NCI-H1694 (cell line): ENCODE measurements at places on chromosomes 7 and 10.
A peak's percentile ranks its signal among the peaks of the same experiment; 100 is the strongest.

GRCh38 chr10:132226586-132227405 is 40.0 kb downstream of the DPYSL4 start:
- no peak for DNase-seq

DNA sequence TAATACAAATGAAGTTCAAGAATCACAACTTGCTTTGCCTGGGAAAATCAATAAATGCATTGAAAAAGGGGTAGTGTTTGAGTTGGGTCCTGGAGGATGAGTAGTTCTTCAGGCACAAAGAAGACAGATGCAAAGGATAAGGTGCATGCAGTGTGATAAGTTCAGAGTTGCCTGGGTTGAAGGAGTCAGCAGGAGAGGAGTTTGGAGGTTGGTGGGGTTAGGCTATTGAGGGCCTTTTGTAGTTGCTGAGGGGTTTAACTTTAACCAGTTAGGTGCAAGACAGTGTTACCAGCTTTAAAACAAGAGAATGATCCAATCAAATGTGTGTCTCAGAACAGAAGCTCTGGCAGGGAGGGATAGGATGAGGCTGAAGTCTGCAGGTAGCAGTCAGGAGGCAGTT is 44.3 kb upstream of the GLCCI1 start:
- no peak for DNase-seq

- no peak for DNase-seq
Observed at GRCh38 chr10:33335551-33335800, 1.0 kb upstream of the NRP1 start.

DNA sequence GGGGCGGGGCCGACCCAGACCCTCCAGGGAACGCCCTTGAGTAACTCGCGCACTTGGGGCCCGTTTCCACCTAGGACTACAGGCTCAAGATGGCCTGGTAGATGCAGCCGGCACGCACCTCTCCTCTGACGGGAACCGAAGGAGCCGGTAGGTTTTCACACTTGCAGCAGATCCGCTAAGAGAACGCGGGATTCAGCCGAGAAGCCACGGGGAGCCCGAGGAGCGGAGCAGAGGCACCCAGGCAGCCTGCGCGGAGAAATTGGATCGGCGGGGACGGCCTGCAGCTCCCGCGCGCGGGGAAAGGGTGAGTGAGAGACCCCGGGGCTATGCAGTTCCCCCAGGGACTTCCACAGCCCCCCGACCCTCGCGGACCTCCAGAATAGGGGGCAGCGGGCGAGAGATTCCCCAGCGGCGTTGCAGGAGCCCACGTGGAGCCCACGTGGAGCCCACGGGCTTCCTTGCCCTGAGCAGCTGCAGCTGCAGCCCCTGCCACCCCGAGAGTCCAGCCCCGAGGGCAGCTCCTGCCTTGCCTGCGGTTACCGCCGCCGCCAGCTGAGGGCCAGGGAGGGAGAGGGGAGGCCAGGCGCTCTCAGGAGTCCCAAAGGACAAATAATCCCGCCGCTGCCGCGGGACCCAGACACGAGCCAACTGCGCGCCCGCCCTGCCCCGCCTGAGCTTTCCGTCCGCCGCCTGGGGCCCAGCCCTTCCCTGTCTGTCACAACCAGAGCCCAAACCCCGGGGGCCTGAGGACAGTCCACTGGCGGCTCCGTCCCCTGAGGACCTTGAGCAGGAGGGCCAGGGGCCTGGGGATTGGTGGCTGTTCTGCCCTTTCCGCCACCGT is 13.1 kb downstream of the IFT22 start:
- DNase-seq, result no peak

- no peak for DNase-seq
Observed at GRCh38 chr7:121103579-121103978, 115.1 kb downstream of the CPED1 start.

DNA sequence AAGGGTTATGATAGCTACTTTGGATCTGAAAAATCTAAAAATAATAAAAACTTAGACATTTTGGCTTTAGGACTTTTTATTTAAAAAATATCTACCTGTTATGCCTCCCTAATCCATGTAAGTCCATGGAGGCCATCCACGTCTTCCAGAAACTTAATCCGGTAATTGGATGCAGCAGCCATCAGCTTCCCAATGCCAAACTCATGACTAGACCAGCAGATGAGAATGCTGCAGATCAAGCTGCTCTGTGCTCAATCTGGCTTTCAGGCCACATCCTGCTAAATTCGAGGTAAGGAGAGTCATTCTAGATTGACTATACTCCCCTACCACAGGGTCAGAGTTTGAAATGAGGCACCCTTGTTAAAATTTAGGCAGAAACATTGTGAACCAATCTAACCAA is 168.5 kb upstream of the TCERG1L start:
- DNase-seq, result no peak

- DNase-seq, result no peak
Observed at GRCh38 chr7:66205741-66206090, 582 bp downstream of the TPST1 start.

DNA sequence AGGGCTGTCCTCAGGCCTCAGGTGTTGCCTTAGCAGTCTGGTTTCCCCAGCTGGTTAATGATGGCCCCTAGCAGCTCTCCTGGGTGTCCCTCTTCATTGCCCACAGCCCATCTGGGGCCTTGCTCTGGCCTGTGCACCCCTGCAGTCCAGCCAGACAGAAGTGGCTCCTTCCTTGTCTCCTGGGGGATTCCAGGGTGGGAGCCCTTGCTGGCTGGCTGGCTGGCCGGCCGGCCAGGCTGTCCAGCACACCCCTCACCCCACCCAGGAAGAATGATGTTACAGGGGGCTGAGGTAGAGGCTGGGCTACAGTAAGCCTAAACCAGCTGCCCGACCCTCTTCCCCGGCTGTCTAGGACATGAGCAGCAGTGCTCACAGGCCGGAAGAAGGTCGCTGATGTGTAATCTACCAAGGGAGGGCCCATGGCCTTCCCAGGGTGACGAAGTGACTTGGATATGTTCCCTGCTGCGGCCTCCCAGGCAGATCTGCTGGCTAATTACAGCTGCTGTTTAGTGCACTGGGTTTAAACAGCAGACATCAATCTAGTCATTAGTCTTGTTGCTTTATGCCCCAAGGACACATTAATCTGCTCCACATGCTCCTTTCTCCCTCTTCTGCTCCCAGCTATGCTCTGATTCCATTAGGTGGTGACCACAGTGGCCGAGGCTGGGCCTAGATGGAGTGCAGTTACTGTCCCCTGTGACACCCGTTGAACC is 53.8 kb upstream of the LRRC4 start:
- peak; percentile 32 for DNase-seq

DNA sequence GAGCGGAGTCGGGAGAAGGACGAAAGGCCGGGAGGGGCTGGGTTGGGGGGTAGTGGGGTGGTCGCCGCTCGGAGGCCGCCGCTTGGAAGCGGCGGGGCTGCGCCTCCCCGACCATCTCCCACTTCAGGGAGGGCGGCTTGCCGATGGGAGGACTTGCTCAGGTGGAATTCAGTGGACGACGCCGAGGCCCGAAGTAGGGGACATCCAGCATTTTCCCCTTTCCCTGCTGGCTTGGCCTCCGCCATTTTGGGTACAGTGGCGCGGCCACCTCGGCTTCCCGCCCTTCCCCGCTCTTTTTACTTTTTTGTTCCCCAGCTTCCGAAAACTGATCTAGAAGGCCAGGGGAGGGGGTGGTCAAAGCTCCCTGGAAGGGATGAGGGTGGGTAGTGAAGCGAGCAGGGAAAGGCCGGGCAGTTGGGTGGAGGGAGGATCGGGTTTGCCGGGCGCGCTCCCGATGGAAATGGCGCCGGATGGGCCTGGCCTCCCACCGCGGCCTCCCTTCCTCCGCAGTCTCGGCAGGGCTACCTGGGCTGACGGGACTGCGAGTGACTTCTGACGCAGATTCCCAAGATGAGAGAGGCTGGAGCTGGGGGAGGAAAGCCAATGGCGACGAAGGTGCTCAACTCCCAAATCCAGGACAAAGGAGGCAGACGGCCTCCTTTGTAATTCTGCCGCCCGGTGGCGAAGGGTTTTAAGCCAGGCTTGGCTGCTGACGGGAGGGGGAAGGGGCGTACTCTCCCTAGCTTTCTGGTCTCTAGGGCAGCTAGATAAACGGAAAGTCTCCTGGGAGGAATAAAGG is at the start of gene PBLD:
Gene PBLD (minus strand): TSS at position 670 of the 799 bp plus-strand sequence. CDS start 26,084 bp downstream, outside the sequence.
- peak; percentile 54 for DNase-seq

- no peak for DNase-seq
Observed at GRCh38 chr7:101788517-101788916, 28.9 kb upstream of the CUX1 start.

DNA sequence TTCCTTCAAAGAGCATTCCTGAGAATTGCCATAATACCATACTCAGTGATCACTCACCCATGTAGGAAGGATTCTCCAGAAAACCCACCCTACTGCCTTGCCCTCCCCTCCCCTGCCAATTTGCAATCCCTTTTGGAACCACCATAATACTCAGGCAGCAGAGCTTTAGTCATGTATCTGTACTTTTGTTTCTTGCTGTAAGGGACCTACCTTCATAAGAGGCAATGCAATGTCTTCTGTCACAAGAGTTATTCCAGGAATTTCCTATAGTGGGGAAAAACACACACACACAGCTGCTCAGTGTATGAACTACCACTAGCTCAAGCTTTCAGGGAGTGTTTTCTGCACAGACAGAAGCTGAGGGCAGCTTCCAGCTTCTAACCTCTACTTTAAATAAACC is 67.0 kb downstream of the GSAP start:
- DNase-seq, result no peak

GRCh38 chr7:92837000-92837749 is 802 bp upstream of the CDK6 start:
- no peak for DNase-seq

DNA sequence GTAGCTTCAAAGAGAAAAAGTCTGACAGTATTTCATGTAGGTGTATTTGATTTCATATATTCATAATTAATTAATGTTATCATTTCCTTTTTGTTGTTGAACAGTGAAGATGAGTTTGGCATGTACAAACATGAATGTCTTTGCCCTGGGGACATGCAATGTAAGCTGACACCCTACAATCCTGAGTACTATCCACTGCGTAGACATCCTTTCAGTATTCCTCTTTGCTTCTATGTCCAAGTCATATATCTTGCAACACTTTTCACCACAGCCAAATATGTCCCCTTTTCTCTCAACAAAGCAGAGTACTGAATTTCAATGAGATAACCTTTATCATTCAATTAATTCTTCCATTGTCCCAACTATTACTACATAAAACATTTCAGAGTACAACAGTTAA is 93.6 kb downstream of the GPR37 start:
- no peak for DNase-seq

GRCh38 chr10:66822801-66823200 is 103.0 kb upstream of the LRRTM3 start:
- DNase-seq, result no peak

DNA sequence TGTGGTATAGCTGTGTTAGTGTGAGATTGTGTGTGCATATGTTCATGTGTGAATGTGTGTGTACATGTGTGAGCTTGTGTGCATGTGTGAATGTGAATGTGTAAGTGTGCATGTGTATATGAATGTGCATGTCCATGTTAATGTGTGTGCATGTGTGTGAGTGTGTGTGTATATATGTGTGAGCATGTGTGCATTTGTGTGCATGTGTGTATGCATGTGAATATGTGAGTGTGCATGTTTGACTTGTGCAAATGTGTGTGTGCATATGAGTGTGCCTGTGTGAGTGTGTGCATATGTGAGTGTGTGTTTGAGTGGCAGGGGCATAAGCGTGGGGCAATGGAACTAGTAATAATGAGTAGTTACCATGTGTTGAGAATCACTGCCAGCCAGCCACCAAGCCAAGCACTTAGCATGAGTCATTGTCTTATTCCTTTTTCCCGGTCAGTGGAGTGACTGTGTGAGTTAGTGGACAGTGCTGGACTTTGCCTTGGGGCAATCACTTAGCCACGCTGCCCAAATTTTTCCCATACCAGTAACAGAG is 46.3 kb upstream of the SHH start:
- no peak for DNase-seq

- peak; percentile 25 for DNase-seq
Observed at GRCh38 chr7:115230882-115231571, 309.1 kb downstream of the MDFIC start.

- DNase-seq, result no peak
Observed at GRCh38 chr7:112080441-112080840, 125.8 kb downstream of the DOCK4 start.

DNA sequence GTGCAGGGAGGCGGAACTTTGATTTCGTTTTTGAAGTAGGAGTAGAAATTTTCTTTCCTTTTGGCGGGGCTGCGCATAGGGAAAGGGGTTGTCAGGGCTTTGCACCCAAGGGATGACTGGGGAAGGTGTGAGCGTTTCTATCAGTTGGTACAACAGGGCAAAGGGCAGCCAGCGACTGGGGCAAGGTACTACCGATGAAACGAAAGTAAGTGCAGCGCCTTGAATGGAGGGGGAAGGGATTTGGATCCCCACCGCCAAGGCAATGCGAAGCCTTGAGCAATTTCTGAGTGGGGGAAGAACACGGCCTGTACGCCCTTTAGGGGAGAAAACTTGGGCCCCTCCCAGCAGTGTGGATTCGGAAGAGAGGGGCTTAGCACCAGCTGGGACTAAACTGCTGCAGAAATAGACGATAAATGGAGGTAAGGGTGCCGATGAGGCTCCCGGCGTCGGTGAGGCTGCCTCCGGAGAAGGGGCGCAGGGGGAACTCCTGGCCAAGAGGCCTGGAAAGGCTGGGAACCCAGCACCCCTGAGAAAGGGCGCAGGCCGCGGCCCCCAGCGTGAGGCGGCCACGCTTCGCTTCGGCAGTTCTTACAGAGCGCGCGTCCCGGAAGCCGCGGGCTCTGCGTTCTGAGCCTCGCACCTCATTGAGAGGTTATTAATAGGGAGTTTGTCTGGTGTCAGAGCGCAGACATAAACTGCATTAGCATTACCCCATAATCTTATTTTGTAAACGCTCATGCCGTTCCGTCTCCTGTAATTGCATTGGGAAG is 10.0 kb upstream of the TLX1 start:
- no peak for DNase-seq

GRCh38 chr7:41691286-41692190 is 11.4 kb downstream of the INHBA start:
- DNase-seq, result no peak
